ENCODE measurements at places on chromosomes 4 and X. TPM values are rescaled to one million over a fixed set of nuclear protein-coding genes. Genes with fewer than 3 reads are reported as not detected.
A peak's percentile ranks its signal among the peaks of the same experiment; 100 is the strongest.

The SSX4B gene
- not detected for polyA plus RNA-seq

The SYNPO2 gene
- polyA plus RNA-seq: 0.06 TPM

The HTN1 gene
- polyA plus RNA-seq: not detected

The ANKRD17 gene
- polyA plus RNA-seq: 33.3 TPM

The ENPEP gene
- not detected for polyA plus RNA-seq

The XKRX gene
- 0.37 TPM for polyA plus RNA-seq

The DUSP21 gene
- polyA plus RNA-seq: not detected

The RBM46 gene
- not detected for polyA plus RNA-seq

- DNase-seq: no peak
Measured at GRCh38 chr4:8701126-8702019, 108.8 kb downstream of the CPZ start.

GRCh38 chr4:2469192-2469984, 482 bp downstream of the RNF4 start:
- no peak for DNase-seq

DNA sequence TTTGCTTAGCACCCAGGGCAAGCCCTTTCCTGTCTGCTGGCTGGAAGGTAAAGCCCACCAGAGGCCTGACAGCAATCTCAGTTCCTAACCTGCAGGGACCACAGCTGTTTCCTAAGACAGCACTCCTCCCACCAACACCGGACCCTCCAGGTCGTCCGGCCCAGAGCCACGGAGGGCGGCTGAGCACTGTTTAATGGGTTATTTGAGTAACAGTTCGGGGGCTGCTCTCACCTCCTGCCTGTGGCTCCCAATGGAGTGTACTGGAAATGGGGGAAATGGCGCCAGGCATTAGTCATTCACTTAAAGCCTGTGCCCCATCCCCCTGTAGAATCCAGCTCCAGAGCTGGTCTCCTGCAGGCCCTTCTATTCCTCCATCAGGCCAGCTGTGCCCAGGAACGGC, 81.6 kb upstream of the ADRA2C start:
- DNase-seq: no peak

DNA sequence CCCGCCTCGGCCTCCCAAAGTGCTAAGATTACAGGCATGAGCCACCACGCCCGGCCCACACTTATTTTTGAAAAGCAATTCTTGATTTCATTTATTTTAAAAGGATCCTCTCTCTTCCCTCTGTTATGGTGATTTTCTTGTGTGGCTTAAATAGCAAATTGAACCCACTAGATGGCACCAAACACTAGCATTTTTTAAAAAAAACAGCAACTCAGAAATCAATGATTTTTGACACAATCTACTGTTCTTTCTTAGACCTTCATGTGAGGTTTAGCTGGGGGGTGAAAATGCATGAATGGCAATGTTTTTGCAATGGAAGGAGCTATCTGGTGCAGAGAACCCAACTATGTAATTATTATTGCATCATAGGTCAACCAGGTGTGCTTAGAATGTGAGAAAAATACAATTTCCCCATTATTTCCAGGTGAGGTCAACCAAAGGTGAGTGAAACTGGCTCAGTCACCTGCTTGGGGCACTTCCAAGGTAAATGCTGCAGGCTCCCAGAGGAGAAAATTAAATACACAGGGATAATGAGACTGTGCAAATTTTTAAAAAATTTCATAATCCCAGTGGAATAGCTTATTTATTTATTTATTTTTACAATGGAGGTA, 226.7 kb upstream of the PRKX start:
- peak; percentile 2 for DNase-seq

DNA sequence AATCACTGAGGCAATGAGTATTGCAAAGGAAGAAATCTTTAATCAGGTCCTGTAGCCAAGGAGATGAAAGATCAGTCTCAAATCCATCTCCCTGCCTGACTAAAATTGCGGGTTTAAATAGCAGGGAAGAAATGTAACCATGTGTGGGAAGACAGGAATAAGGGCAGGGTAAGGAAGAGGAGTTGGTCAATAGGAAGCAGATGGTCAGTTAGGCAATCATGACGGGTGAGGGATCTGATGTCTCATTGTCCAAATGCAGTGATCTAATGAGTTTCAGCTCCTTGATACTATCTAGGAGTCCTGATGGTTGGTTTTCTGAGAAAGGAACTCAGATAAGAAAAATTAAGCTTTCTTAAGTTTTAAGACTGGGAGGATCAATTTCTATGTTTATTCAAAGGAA, 200.8 kb downstream of the SPATA18 start:
- DNase-seq: no peak

GRCh38 chr4:10760086-10760485, 75.5 kb upstream of the CLNK start:
- DNase-seq: no peak

GRCh38 chr4:98710831-98711230, 52.4 kb upstream of the TSPAN5 start:
- peak; percentile 31 for DNase-seq

DNA sequence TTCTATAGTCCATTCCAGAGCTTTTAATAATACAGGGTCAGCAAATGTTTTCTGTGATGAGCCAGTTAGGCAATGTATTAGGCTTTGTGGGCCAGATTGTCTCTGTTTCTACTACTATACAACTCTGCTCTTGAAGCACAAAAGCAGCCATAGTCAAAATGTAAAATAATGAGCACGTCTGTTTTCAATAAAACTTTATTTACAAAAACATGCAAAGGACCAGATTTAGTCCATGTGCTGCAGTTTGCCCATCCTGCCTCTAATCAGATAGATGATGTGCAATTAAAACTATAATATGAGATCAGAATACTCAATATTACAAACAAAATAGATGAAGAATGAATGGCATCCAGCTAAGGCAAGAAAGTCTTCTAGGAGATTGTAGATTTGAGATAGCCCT, 127.8 kb upstream of the FRMPD4 start:
- no peak for DNase-seq

DNA sequence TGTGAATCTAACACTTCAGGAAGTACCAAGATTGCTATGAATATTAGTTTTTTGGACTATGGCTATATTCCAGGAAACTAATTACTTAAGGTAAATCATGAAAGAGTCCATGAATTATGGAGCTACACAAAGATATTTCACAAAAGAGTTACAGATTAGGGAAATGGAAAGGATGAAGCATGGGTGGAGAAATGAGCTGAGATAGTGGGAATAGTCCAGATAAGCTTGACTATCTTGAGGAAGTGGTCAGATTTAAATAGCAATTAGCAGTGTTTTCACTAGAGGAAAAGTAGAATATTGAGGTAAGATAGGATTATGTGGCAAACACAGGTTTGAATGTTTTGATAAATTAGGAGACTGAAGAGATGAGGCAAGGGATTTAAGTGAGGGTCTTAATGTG, 42.1 kb upstream of the C1GALT1C1 start:
- no peak for DNase-seq

GRCh38 chr4:123786920-123787319, 390.3 kb downstream of the SPRY1 start:
- DNase-seq: no peak

DNA sequence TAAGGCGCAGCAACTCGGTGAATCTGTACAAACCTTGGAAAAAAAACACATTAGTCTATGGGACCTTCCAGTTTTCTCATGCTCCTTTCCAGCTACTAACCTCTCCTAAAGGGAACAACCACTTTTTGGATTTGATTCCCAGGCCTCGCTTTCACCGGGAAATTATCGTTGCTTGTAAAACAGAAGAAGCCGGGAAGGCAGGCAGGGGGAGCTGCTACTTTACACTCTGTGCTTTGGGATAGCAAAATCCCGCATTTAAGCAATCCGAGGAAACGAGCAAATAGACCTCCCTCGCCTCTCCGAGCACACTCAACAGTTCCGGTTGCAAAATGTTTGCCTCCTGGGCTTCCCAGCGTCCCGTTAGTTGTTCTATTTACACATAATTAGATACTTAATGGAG, 1.2 kb downstream of the CD38 start:
- peak; percentile 60 for DNase-seq

DNA sequence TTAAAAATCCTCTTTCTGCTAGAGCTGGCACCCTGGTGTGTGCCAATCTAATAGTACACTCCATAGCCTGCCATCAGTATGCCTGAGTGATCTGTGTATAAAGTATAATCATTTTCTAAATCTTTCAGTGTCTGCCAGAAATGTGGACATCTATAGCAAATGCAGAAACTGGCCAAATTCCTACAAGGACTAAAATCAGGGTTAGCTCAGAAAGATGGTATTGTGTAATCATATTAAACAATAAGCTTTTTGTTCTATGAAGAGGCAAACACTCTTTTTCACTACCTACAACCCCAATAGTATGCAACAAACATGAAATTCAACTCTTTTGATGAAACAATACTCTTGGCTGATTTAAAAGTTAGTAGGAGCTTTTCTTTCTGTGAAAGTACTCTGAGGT, 7.7 kb upstream of the TXLNG start:
- no peak for DNase-seq

DNA sequence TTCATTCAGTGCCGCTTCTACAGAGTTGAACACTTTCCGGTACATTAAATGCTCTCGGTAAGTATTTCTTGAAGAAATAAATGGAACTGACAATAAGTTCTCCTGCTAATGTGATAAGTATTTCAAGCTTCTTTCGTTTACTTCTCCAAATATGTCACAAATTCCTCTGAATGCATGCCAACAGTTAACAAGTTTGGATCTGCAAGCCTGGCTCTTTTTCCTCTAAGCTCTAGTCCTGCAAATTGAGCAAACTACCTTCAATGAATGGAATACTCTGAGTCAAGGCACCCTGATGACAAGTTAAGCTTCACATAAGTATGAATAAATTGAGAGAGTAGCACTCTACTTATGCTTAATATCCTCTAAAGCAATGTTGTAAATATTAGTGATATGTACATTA, 403.6 kb downstream of the PDGFC start:
- no peak for DNase-seq

- DNase-seq: no peak
Measured at GRCh38 chr4:13344216-13344615, 139.9 kb downstream of the RAB28 start.

- DNase-seq: no peak
Measured at GRCh38 chrX:40546870-40547269, 33.9 kb upstream of the ATP6AP2 start.

GRCh38 chrX:152897222-152898131, at the start of gene ZNF185:
Gene ZNF185, plus strand, starts transcription at chrX:152898067. Its CDS starts 16,423 bp downstream, at chrX:152914490.
- peak; percentile 54 for DNase-seq

- no peak for DNase-seq
Measured at GRCh38 chrX:150372756-150373155, 9.6 kb downstream of the MAMLD1 start.
